ENCODE measurements at places on chromosomes 12 and 14. TPM values are rescaled to one million over a fixed set of nuclear protein-coding genes. Genes with fewer than 3 reads are reported as not detected.

GRCh38 chr14:61101803-61102548, 120.9 kb downstream of the SLC38A6 start:
- peaks cover 3% of the 10 kb centered on the region for H3K36me3 ChIP-seq
- no peak for DNase-seq
- H3K4me3 ChIP-seq, result peak overlapping the region; percentile 7
- no peaks in the 10 kb centered on the region for H3K27me3 ChIP-seq
- peaks cover 24% of the 10 kb centered on the region for H3K4me1 ChIP-seq

KRT78 gene
- total RNA-seq, result not detected

DNA sequence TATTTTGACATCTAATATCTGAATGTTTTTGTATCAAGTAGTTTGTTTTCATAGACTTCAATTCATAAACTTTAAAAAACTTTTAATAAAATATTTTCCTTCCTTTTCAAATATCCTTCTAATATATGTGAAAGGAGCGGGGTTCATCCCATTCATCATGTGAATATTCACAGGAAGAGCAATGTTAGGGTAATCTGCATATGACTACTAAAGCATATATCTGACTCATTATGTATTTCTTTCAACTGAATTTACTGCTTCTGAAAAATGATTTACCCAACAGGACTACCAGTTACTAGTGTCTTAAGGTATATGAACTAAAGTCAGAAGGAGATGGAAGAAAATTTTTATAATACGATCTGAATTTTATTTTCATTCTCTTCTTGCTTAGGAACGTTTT, 30.5 kb downstream of the DHRS7 start:
- peaks cover 4% of the 10 kb centered on the region for H3K4me1 ChIP-seq
- H3K27me3 ChIP-seq, result no peaks in the 10 kb centered on the region
- no peak overlapping the region for H3K4me3 ChIP-seq

CRACR2A gene
- total RNA-seq, result 27.0 TPM

DNA sequence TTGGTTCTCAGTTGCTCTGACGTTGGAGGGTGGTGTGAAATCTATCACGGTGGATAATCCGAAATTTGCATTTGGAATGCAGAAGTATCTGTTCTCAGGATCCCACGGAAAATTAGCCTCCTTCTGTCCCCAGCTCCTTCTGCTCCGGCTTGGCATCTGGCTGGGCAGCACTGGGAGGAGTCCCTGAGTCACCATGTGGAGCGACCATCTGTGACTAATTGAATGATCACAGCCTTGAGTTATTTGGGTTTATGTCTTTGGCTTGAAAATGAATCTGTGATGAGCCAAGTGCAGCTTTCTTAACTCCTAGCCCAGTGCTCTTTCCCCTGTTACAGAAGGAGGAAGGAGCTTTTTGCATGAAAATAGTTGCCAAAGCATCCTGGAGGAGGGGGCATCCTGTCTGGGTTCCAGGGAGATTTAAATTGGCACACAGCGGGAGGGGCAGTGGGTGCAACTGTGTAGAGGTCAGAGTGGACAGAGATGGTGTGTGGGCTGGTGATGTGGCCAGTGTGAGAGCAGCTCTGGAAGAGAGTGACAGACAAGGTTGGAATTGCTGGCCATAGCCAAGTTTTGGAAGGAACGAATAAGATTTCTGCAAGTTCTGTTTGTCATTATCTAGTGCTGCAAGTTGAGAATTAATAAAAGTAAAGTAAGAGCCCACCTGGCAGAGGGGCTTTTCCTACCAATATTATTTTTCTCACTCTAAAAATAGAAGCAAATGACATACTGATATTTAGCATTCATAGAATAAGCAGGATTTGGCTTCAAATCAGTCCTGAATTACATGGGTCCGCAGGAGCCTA, 74.4 kb downstream of the SLC24A4 start:
- no peak for DNase-seq
- H3K4me1 ChIP-seq, result no peaks in the 10 kb centered on the region
- no peak overlapping the region for H3K27ac ChIP-seq
- no peak overlapping the region for H3K4me3 ChIP-seq
- H3K27me3 ChIP-seq, result peaks cover 8% of the 10 kb centered on the region

DNA sequence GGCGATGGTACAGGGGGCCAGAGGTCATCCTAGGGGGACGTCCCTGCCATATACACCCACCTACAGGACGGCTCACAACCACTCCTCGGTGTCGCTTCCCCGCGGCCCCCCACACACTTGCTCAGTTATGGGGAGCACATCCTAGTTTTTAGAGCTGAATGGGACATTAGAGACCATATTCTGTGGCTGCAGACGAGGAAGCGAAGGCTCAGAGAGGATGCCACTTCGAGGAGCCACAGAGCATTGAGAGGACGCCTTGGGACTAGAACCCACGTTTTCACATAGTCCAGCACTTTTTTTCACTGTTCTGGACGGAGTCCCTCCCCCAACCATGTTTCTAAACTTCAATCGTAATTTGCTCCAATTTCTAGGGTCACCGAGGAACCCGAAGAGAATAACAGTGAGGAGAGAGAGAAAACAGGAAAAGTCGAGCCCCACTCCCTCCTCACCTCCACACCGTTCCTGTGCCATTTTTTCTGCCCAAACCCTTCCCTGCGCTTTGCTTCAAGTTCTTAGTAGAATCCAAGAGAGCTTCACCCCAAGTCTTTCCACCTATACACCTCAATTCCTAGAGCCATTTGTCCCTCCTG, 641 bp upstream of the ASCL1 start:
- H3K27me3 ChIP-seq, result peaks cover 77% of the 10 kb centered on the region
- peak overlapping the region; percentile 45 for H3K27ac ChIP-seq
- no peaks in the 10 kb centered on the region for H3K36me3 ChIP-seq
- H3K4me1 ChIP-seq, result peaks cover 35% of the 10 kb centered on the region

GRCh38 chr12:7075939-7076338, 15.4 kb downstream of the C1S start:
- peaks cover 16% of the 10 kb centered on the region for H3K27me3 ChIP-seq
- H3K4me1 ChIP-seq, result no peaks in the 10 kb centered on the region
- DNase-seq, result no peak
- H3K4me3 ChIP-seq, result no peak overlapping the region
- no peak overlapping the region for H3K27ac ChIP-seq
- no peaks in the 10 kb centered on the region for H3K36me3 ChIP-seq

GRCh38 chr12:21717767-21718166, 56.7 kb downstream of the KCNJ8 start:
- peaks cover 11% of the 10 kb centered on the region for H3K27me3 ChIP-seq
- no peaks in the 10 kb centered on the region for H3K36me3 ChIP-seq
- no peak overlapping the region for H3K27ac ChIP-seq

- no peak for DNase-seq
- no peaks in the 10 kb centered on the region for H3K4me1 ChIP-seq
- no peak overlapping the region for H3K27ac ChIP-seq
- no peak overlapping the region for H3K4me3 ChIP-seq
Measured at GRCh38 chr14:36784541-36784940, 122.9 kb downstream of the PAX9 start.

DNA sequence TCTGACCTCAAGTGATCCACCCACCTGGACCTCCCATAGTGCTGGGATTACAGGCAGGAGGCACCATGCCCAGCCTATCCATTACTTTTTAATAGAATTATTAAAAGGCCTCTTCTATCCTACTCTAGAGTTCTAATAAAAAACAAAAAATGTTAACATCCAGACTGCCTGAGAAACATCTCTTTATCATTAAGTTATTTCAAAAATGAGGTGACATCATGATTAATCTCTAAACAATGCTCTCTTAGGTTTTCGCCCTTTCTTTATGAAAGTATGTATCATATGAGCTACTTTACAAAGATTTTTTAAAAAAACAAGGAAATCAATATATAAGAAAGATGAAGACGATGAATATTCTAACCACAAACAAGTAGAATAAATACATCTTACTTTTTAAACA, 52.6 kb downstream of the FGD6 start:
- H3K4me1 ChIP-seq, result no peaks in the 10 kb centered on the region
- DNase-seq, result no peak
- no peaks in the 10 kb centered on the region for H3K36me3 ChIP-seq
- no peak overlapping the region for H3K4me3 ChIP-seq

DNA sequence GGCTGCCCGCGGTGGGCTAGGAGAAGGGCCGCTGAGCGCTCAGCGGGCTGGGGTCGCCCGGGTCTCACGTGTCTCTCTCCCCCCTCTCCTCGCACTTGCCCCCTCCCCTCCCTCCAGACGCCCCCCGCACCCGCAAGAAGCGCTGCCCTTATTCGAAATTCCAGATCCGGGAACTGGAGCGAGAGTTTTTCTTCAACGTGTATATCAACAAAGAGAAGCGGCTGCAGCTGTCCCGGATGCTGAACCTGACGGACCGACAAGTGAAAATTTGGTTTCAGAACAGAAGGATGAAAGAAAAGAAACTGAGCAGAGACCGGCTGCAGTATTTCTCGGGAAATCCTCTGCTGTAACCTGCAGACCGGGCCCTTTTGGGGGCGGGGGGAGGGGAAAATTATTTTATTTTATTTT, 314 bp upstream of the HOTAIR start:
- no peak overlapping the region for H3K4me3 ChIP-seq
- H3K36me3 ChIP-seq, result peaks cover 7% of the 10 kb centered on the region
- peaks cover 9% of the 10 kb centered on the region for H3K4me1 ChIP-seq
- no peak overlapping the region for H3K27ac ChIP-seq
- peaks cover 89% of the 10 kb centered on the region for H3K27me3 ChIP-seq
- no peak for DNase-seq

DNA sequence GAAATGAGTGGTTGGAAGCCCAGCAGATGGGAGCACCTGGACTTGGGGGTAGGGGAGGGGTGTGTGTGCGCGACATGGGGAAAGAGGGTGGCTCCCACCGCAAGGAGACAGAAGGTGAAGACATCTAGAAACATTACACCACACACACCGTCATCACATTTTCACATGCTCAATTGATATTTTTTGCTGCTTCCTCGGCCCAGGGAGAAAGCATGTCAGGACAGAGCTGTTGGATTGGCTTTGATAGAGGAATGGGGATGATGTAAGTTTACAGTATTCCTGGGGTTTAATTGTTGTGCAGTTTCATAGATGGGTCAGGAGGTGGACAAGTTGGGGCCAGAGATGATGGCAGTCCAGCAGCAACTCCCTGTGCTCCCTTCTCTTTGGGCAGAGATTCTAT, 9.2 kb downstream of the GABARAPL1 start:
- no peak overlapping the region for H3K4me3 ChIP-seq
- peaks cover 3% of the 10 kb centered on the region for H3K4me1 ChIP-seq
- H3K27ac ChIP-seq, result no peak overlapping the region
- no peak for DNase-seq
- peaks cover 13% of the 10 kb centered on the region for H3K36me3 ChIP-seq

DNA sequence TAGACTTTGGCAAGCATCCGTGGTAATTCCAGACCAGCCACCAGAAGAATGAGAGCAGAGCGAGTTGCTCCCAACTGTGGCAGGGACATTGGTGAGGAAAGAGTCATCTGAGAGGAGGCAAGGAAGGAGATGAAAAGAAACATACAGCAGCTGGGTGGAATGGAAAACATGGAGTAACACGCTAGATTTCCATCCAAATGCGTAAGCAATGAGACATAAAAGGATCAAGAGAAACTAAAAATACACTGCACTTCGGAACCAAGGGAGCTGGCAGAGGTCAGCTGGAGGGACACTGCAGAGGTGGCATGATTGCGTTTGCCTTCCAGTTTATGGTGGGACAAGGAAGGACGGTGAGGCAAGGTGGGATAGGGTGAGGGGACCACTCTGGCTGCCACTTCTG, 82.9 kb downstream of the DDX51 start:
- DNase-seq, result no peak
- H3K4me1 ChIP-seq, result peaks cover 13% of the 10 kb centered on the region
- H3K27me3 ChIP-seq, result no peaks in the 10 kb centered on the region
- H3K36me3 ChIP-seq, result peaks cover 59% of the 10 kb centered on the region
- H3K4me3 ChIP-seq, result no peak overlapping the region

KERA gene
- not detected for total RNA-seq

IFI27 gene
- total RNA-seq, result 67.3 TPM

TMEM229B gene
- total RNA-seq, result 2.4 TPM

AJUBA gene
- 2.4 TPM for total RNA-seq

NUAK1 gene
- total RNA-seq, result 0.02 TPM

GRCh38 chr12:8676651-8677050, 14.0 kb upstream of the MFAP5 start:
- peaks cover 10% of the 10 kb centered on the region for H3K27me3 ChIP-seq
- no peak for DNase-seq
- no peaks in the 10 kb centered on the region for H3K4me1 ChIP-seq
- no peaks in the 10 kb centered on the region for H3K36me3 ChIP-seq

- DNase-seq, result no peak
- H3K4me3 ChIP-seq, result peak overlapping the region; percentile 10
- peaks cover 11% of the 10 kb centered on the region for H3K36me3 ChIP-seq
- peaks cover 22% of the 10 kb centered on the region for H3K4me1 ChIP-seq
- H3K27ac ChIP-seq, result no peak overlapping the region
Measured at GRCh38 chr12:76777765-76778216, 13.9 kb downstream of the ZDHHC17 start.

- DNase-seq, result no peak
- no peaks in the 10 kb centered on the region for H3K27me3 ChIP-seq
- H3K36me3 ChIP-seq, result peaks cover 20% of the 10 kb centered on the region
- H3K4me3 ChIP-seq, result no peak overlapping the region
- no peak overlapping the region for H3K27ac ChIP-seq
Measured at GRCh38 chr14:60161196-60162107, 3.7 kb downstream of the DHRS7 start.

SMIM41 gene
- 0.19 TPM for total RNA-seq

DEPDC4 gene
- total RNA-seq, result 1.3 TPM

DNA sequence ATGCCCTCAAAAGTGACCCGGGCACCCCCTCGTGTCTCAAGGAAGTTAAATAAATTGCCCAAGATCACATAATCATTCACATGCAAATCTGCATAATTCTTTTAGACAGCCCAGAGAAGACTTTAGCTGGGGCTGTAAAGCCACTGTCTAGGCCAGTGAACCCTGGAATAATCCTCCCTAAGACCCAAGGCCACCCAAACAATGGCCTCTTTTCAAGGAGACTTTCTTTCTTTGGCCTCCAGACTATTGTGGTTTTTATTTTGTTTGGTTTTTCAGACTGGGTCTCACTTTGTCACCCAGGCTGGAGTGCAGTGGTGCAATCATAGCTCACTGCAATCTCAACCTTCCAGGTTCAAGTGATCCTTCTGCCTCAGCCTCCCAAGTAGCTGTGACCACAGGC, 10.6 kb downstream of the SVOP start:
- DNase-seq, result no peak
- H3K27ac ChIP-seq, result no peak overlapping the region
- H3K36me3 ChIP-seq, result no peaks in the 10 kb centered on the region
- H3K4me3 ChIP-seq, result no peak overlapping the region
- no peaks in the 10 kb centered on the region for H3K4me1 ChIP-seq

SLC41A2 gene
- 11.5 TPM for total RNA-seq

DNA sequence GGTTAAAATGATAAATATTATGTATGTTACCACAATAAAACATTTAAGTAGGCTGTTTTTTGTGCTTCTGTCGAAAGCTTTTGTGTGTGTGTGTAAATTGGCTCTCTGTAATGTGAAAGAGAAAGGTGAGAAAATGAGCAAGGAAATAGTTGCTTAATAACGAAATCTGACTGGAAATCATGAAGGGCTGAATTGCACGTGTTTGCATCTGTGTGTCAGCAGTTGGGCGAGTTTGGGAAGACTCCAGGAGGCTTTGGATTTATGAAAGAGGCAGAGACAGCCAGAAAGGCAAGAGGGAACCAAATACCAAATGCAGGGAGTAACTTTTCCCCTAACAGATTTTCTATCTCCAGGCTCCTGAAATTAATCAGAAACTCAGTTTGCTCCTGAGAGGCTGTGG, 47.2 kb upstream of the PLEKHG3 start:
- no peak for DNase-seq
- H3K36me3 ChIP-seq, result no peaks in the 10 kb centered on the region
- H3K4me3 ChIP-seq, result no peak overlapping the region
- peaks cover 15% of the 10 kb centered on the region for H3K4me1 ChIP-seq

FIGNL2 gene
- total RNA-seq, result 0.33 TPM

FAM222A gene
- 1.3 TPM for total RNA-seq

- no peaks in the 10 kb centered on the region for H3K36me3 ChIP-seq
- no peak overlapping the region for H3K4me3 ChIP-seq
- no peak overlapping the region for H3K27ac ChIP-seq
- H3K27me3 ChIP-seq, result peaks cover 55% of the 10 kb centered on the region
- no peak for DNase-seq
- H3K4me1 ChIP-seq, result peaks cover 14% of the 10 kb centered on the region
Measured at GRCh38 chr12:125184213-125184967, 119.2 kb downstream of the AACS start.

Data from activated CD4-positive, alpha-beta T cell treated with anti-CD3 and anti-CD28 coated beads, Interleukin-2, amount 10 ng/mL, durations not matched to agents 24 days and 14 days (primary cell).